NT2/D1 (cell line): ENCODE measurements at places on chromosomes 6 and 20.

DNA sequence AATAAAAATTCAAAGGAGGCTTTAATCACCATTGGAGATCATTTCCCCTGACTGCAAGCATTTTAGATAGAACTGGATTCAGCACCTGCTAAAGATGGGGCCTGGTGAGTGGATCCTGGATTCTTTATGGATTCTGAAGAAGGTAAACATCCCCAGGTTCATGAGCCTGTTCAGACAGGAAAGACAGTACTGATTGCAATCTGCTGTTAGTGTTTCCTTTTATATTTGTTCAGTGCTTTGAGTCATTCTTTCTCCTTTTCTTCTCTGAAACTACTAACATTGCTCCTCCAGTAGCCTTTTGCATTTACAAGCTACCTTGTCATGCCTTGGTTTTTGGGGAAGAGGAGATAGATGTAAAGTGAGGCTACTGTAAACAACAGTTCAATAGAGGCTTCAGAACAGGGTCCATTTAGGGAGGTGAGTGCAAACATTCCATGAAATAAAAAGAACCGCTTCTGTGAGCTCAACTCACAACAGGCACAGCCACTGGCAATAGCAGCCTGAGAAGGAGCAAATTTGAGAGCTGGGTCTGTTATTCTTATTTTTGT is 66.4 kb upstream of the PRL start:
- no peak for DNase-seq

DNA sequence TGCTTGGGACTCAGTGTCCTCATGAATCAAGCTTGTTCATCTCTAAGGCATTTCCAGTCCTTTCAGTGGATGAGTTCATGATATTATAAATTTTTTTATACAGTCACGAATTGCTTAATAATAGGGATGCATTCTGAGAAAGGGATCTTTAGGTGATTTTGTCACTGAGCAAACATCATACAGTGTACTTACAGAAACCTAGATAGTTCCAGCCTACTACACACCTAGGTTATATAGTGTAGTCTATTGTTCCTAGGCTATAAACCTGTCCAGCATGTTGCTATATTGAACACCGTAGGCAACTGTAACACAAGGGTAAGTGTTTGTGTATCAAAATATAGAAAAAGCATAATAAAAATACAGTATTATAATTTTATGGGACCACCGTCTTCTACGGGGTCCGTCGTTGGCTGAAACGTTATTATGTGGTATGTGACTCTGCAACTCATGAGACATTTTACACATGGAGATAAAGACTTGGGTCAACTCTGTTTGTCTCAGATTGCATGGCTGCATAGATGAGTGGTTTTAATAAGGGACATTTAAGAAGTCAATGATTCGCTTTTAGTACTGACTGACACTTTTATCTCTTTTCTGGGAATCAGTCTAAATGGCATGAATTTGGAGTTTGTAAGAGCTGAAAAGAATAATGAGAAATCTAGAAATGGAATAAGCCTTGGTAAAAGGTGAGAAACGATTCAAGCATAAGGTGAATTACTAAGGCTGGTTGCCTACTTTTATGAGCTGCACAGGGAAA is 33.2 kb downstream of the CLIC5 start:
- DNase-seq, result no peak

- no peak for DNase-seq
Observed at GRCh38 chr20:25541676-25542075, 43.7 kb downstream of the NINL start.

DNA sequence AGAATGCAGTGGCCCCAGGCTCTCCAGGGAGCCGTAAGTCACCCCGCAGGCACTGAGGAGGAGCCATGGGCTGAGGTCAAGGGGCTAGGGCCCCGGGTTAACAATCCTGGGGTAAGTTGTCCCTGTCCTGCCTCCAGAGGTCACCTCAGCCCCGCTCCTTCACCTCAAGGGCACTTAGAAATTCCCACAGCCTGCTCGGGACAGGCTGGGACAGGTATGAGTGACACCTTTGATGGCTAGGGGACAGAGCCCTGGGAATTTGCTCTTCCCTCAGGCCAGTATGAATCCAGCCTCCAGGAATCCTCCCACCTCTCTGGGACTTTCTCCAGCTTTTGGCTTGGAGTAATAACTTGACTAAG is 3.5 kb upstream of the GRM4 start:
- no peak for DNase-seq

- no peak for DNase-seq
Observed at GRCh38 chr6:143843677-143843999, 500 bp downstream of the LTV1 start.

GRCh38 chr6:156862711-156863110 is 85.5 kb downstream of the ARID1B start:
- DNase-seq, result no peak

DNA sequence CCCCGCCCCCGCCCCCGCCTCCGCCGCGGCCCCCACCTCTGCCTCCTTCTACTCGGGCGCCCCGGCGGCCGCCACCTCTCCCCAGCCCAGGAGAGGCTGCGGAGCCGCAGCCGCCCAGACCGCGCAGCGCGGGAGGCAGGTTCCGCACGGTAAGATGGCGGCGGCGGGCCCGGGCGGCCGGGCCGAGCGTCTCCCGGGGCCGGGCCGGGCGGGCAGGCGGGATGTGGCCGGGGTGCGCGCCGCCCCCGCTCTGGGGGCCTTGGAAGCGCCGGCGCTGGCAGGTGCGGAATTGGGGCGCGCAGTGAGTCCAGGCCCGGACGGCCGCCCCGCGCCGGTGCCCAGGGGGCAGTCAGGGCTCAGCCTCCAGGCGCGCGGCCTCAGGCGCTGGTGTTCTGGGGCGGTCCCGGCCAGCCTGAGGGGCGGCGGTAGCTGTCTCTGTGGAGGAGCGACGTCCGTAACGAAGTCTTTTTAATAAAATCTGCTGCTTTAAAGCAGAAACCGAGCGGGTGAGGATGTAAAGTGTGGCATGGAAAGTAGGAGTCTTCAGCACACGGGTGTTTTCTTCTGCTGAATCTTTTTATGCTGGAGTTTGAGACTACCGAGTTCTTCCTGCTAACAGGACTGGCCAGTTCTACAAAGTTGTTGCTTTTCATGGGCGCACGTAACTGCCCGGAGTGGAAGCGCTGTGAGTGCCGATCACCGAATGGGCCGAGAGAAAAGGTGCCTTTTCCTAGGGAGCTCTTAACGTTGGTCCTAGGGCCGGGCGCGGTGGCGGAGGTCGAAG is at the start of gene GID8:
Gene GID8, plus strand, starts transcription at position 43 of the 784 bp plus-strand sequence. CDS start 3,356 bp downstream, outside the sequence.
- no peak for DNase-seq
